T-helper 17 cell (primary cell): ENCODE measurements at places on chromosomes 1 and 21.
A peak's percentile ranks its signal among the peaks of the same experiment; 100 is the strongest.

DNA sequence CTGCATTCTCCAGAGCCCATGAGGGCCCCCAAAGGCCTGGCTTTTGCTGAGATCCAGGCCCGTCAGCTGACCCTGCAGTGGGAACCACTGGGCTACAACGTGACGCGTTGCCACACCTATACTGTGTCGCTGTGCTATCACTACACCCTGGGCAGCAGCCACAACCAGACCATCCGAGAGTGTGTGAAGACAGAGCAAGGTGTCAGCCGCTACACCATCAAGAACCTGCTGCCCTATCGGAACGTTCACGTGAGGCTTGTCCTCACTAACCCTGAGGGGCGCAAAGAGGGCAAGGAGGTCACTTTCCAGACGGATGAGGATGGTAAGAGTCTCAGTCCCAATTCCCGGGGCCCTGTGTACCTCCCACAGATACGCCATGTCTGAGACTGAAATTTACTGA, 39.1 kb downstream of the PTPRU start:
- no peak for DNase-seq

GRCh38 chr1:97764991-97765390, 155.8 kb downstream of the DPYD start:
- no peak for DNase-seq

GRCh38 chr21:44027607-44028286, 15.6 kb downstream of the TRAPPC10 start:
- DNase-seq: no peak

DNA sequence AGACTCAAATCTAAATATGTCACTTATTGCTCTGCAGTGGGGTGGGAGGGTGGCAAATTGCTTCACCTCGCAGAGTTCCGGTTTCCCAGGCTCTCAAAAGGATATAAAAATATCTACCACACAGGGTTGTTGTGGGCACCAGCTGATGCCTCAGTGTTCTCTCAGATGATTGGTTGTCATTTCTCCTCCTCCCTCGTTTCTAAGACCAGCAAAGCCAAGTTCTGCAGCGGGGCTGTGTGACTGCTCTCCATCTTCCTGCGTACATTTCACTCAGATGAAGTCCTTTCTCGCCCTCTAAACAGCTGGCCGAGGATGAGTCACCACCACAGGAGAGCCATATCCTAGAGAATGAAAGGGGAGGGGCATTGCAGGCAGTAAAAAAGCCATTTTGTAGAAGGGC, 35.0 kb upstream of the VWA5B1 start:
- no peak for DNase-seq

GRCh38 chr1:8281843-8282509, 35.9 kb upstream of the SLC45A1 start:
- DNase-seq: no peak

- no peak for DNase-seq
Measured at GRCh38 chr1:206908038-206908437, 10.8 kb downstream of the IL24 start.

DNA sequence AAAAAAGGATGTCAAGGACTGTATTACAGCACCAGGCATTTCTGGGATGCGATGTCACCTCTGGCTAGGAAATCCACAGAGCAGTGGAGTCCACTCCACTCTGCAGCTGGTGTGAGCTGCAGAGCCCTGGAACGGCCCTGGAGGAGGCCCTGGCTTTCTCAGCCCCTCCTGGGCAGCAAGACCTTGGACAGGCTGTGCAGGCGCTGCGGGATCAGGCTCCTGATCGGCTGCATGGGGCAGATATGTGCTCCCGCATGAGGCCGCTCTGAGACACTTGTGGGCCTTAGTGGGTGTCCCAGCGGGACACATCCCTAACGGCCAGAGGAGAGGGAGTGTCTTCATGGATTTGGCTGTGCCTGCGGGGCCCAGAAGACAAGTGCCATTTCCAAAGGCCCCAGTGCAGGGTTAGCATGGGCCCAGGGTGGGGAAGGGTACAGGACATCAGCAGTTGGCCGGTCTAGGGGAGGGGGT, 6.2 kb downstream of the DNMT3L start:
- no peak for DNase-seq

GRCh38 chr1:59976194-59977074, 49.9 kb upstream of the CYP2J2 start:
- DNase-seq: no peak

DNA sequence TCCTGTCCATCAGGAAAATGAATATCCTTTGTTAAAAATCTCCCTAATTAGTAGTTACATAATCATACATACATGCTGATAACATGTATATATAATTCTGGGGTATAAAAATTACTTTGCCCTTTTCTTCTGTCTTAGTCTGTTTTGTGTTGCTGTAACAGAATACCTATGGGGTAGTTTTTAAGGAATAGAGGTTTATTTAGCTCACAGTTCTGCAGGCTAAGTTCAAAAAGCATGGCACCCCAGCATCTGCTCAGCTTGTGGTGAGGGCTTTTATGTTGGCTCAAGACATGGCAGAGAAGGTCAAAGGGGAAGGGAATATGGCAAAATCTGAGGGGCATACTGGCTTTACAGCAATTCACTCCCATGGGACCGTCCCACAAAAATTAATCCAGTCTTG, 16.3 kb upstream of the RPS6KC1 start:
- no peak for DNase-seq

GRCh38 chr1:119885903-119886783, 10.2 kb downstream of the ADAM30 start:
- peak; percentile 49 for DNase-seq

DNA sequence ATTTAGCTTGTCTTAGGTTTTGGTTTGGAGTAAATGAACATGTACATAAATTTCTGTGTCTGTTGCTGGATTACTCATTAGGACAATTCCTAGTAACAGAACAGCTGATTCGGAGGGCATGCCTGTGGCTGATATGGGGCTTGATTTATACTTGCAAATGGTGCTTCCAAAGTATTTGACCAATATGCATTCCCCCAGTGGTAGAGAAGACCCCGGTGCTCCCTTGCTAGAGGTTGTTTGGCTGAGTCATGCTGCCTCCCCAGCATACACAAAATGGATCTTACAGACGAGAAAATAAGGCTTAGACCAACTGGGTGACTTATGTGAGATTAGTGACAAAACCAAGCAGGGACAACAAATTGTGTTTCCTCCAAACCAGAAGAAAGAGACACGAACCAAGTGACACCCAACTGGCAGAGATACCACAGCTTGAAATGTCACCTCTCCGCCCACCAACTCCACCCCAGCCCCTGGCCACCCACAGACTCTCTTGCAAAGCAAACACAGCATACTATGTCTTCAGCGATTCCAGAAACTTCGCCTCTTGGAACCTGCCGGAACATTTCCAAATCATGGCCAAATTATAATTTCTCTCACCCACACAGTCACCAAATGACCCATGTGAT, 75.9 kb upstream of the ETS2 start:
- DNase-seq: no peak

GRCh38 chr1:55402671-55403464, 187.7 kb upstream of the USP24 start:
- no peak for DNase-seq
